Myometrial cell (primary cell): ENCODE measurements at places on chromosomes 5 and 9. TPM values are rescaled to one million over a fixed set of nuclear protein-coding genes. Genes with fewer than 3 reads are reported as not detected.

Gene CFAP90
- total RNA-seq: 0.58 TPM in 1 of 2 replicates, not detected in the other

Gene PCDHB14
- total RNA-seq: under 0.01 and 1.7 TPM in 2 replicates

Gene FAM174A
- total RNA-seq: 9.7 and 22.8 TPM in 2 replicates

Gene WDR41
- 102 and 107 TPM in 2 replicates for total RNA-seq

Gene DAB2IP
- total RNA-seq: 10.7 and 11.2 TPM in 2 replicates

Gene RNF208
- not detected in 2 replicates for total RNA-seq

Gene PRSS3
- 50.3 and 60.5 TPM in 2 replicates for total RNA-seq

Gene RNF224
- total RNA-seq: not detected in 2 replicates

Gene FST
- total RNA-seq: 1.2 TPM in 2 replicates

Gene AFAP1L1
- total RNA-seq: 5.1 and 11.2 TPM in 2 replicates

Gene UBLCP1
- 18.7 and 34.7 TPM in 2 replicates for total RNA-seq

Gene LCN9
- not detected in 2 replicates for total RNA-seq
